Esophagus squamous epithelium (tissue), 5 donors: ENCODE measurements at places on chromosomes 7 and 10.

DNA sequence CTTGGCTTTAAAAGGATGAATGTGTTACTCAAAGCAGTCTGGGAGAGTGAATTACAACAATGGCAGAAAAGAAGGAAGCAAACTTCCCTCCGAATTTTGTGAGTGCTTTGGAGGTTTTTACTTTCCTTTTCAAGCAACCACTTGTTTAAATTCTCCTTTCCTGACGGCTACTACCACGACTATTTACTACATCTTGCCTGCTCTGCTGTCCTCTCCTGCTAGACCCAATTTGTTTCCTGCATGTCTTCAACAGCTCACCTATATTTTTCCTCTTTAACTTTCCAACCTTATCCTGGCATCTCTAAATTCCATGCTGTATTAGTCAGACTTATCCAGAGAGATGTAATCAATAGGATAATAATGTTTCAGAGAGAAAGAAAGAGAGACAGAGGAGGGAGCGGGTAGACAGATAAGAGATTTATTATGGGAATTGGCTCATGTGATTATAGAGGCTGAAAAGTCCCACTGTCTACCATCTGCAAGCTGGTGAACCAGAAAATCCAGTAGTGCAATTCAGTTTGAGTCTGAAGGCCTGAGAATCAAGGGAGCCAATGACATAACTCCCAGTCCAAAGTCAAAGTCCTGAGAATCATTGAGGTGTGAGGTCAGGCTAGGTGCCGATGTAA, 42.8 kb upstream of the SLC13A1 start:
- DNase-seq: no peak

GRCh38 chr7:29019896-29020295, 61.8 kb upstream of the TRIL start:
- no peak for DNase-seq

- DNase-seq: no peak
Measured at GRCh38 chr10:79022565-79023230, 46.1 kb upstream of the ZMIZ1 start.

GRCh38 chr7:70659263-70659662, 472.7 kb upstream of the GALNT17 start:
- no peak for DNase-seq

DNA sequence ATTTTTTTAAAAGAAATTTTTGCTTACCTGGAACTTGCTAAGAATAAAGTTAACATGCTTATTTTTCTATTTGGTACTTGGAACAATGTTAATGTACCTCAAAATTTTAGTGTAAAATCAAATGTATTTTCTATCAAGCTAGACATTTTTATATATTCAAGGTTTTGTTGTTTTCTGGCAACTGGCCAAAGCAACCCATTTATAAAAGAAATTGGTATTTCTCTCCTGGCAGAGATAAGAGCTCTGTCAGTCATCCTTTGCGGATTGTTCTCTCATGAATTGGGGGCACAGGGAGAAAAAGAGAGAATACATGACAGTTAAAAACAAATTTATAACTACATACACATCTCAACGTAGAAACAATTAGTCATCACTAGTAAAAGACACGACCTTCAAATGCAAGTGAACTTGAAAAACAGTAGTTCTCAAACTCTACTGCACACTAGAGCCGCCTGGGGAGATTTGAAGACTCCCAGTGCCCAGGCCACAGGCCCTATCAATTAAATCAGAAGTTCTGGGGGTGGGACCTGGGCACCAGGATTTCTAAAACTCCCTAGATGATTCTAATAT, 152.4 kb upstream of the LAMB4 start:
- DNase-seq: no peak
